ENCODE measurements at places on chromosomes 4 and X.

- DNase-seq: no peak
Observed at GRCh38 chr4:60088807-60089486, 1111.2 kb upstream of the ADGRL3 start.

DNA sequence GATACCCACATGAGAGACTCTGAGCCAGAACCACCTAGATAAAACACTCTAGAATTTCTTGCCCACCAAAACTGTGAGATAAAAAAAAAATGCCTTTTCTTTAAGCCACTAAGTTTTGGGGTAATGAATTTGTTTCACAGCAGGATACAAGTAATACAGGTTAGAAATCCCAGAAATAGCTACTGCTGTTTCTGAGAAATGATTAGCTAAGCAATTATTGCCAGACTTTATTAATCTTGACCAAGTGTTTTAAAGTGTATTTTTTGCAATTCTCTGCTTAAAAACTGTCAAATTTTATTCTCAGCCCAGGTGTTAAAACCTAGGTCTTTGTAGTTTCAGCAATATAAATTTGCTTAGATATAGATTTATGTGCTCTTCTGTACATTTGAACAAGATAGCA is 58.6 kb upstream of the CAPN6 start:
- DNase-seq: no peak

- DNase-seq: no peak
Observed at GRCh38 chr4:88027611-88028608, 20.5 kb downstream of the PKD2 start.

GRCh38 chr4:71141125-71141524 is 147.7 kb downstream of the DCK start:
- DNase-seq: no peak

DNA sequence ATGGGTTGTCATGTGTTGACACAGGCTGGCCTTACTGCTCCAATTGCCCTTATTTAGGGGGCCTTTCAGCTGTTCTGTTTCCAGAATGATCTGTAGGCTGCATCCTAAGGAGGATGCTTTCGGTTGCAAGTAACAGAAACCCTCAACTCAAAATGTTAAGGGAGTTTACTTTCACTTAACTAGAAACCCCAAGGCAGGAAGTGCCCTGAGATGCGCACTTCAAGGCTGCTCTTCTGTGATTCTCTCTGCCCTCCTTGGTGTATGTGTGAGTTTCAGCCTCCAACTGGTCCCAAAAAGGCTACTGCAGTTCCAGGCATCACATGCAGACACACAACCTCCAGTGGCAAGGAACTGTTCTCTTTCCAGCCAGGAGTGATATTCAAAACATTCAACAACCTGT is 97.3 kb upstream of the ATP6AP2 start:
- no peak for DNase-seq

- DNase-seq: peak; percentile 15
Observed at GRCh38 chr4:123444290-123444731, 47.7 kb downstream of the SPRY1 start.

GRCh38 chr4:77959566-77960338 is 97.1 kb downstream of the MRPL1 start:
- no peak for DNase-seq

- no peak for DNase-seq
Observed at GRCh38 chrX:54754854-54755253, 43.2 kb downstream of the ITIH6 start.

- no peak for DNase-seq
Observed at GRCh38 chrX:1809581-1809980, 194.7 kb downstream of the ASMT start.

- no peak for DNase-seq
Observed at GRCh38 chrX:3271183-3271833, 75.1 kb downstream of the MXRA5 start.

DNA sequence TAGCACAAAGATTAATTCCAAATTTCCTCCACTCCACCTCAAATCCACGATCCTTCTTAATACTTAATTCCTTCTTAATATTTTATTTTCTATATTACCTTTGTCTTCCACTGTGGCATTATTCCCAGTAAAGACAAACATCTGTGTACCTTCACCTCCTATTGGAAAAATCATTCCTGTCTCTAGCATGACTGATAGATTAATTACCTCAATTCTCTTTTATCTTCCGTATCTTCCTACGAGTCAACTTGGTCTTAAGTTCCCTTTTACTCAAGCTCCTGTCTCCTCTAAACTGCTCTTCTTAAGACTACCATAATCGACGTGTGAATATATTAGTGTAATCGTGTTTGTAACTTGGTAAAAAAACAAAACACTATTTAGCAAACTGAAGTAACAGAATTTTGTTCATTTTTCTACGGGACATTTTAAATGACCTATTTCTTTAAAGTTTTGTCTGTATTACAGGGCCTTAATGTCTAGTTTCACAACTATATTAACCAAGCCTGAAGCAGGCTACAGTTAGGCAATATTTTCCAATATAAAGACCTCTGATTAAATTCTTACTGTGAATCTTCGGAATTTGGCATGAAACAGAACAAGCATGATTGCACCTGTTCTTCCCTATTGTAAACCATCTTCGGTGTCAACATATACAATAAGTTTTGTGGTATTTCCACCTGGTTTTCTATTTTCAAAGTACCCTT is 1.1 kb upstream of the USP38 start:
- DNase-seq: no peak

All from stimulated activated CD8-positive, alpha-beta memory T cell treated with anti-CD3 and anti-CD28 coated beads, Interleukin-4, amount 100 ng/mL, for 4 hours (primary cell).